ENCODE measurements at places on chromosomes 7 and 10.

- H3K4me1 ChIP-seq, result peaks cover 58% of the 10 kb centered on the region
- H3K36me3 ChIP-seq, result peaks cover 3% of the 10 kb centered on the region
- DNase-seq, result peak; percentile 47
- no peak overlapping the region for H3K27ac ChIP-seq
These were observed 36.1 kb downstream of the UBTD1 start for GRCh38 chr10:97534746-97535367.

DNA sequence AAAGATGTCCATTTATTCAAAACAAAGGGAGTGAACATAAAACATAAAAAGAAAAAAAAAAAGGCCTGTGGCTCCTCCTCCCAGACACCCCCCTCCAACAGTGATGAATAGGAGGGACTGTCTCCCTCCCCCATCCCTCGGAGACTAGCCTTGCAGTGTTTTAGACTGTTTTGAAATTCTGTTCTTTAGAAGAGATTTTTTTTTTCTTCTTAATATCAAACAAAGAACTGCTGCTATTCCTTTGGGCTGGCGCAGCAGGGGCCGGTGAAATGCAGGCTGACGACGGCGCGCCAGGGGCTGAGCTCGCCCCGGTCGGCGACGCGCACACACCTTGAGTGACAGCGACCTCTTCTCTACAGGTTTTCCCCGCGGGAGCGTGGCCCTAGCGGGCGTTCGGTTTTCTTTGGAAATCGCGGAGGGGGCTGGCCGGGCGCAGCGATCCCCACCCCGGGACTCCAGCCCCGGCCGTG lies at the start of gene LANCL2:
LANCL2 (plus strand) TSS at position 133 of the 470 bp plus-strand sequence. CDS start 689 bp downstream, outside the sequence.
- H3K27ac ChIP-seq, result peak within 1 kb of the TSS; percentile 100
- H3K36me3 ChIP-seq, result peaks cover 9% of the 10 kb centered on the region
- peak within 1 kb of the TSS; percentile 93 for H3K4me3 ChIP-seq
- DNase-seq, result peak; percentile 60
- H3K4me1 ChIP-seq, result peaks cover 17% of the 10 kb centered on the region

DNA sequence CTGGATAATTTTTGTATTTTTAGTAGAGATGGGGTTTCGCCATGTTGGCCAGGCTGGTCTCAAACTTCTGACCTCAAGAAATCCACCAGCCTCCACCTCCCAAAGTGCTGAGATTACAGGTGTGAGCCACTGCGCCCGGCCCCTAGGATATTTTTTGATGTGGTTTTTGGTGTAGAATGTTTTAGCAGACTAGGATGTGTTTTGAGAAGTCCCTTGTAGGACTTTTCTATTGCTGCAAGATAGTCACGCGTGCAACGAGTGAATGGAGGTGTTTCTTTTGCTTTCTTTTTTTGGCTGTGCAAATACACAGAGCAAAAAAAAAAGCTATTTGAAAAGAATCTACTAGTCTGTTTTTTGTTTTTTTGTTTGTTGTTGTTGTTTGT lies 29.8 kb upstream of the KLF6 start:
- peaks cover 23% of the 10 kb centered on the region for H3K4me1 ChIP-seq
- peaks cover 4% of the 10 kb centered on the region for H3K27me3 ChIP-seq
- H3K27ac ChIP-seq, result no peak overlapping the region
- H3K4me3 ChIP-seq, result no peak overlapping the region

DNA sequence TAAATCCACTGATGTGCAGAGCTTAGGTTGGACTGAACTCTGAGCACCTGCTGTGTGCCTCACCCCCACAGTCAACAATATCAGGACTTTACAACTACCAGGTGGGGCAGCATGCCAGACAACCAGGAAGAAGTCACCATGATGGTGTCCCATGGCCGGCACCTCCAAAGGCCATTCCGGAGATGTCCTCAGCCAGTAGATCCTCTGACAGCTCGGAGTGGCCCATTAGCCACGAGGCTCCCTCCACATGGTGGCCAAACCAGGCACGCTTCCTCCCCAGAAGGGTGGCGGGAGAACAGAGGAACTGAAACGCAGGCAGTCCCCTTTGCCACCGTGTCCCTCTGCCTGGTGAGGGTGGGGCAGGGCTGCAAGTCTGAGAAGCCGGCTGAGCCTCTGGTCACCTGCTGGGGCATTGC lies 390.0 kb downstream of the TNS3 start:
- no peaks in the 10 kb centered on the region for H3K36me3 ChIP-seq
- no peak overlapping the region for H3K4me3 ChIP-seq
- H3K27me3 ChIP-seq, result peaks cover 18% of the 10 kb centered on the region
- no peak for DNase-seq
- H3K4me1 ChIP-seq, result peaks cover 6% of the 10 kb centered on the region

GRCh38 chr10:49139846-49140195 lies 6.0 kb upstream of the FAM170B start:
- H3K4me3 ChIP-seq, result no peak overlapping the region
- DNase-seq, result no peak
- H3K27me3 ChIP-seq, result peaks cover 9% of the 10 kb centered on the region
- H3K27ac ChIP-seq, result no peak overlapping the region
- no peaks in the 10 kb centered on the region for H3K36me3 ChIP-seq

DNA sequence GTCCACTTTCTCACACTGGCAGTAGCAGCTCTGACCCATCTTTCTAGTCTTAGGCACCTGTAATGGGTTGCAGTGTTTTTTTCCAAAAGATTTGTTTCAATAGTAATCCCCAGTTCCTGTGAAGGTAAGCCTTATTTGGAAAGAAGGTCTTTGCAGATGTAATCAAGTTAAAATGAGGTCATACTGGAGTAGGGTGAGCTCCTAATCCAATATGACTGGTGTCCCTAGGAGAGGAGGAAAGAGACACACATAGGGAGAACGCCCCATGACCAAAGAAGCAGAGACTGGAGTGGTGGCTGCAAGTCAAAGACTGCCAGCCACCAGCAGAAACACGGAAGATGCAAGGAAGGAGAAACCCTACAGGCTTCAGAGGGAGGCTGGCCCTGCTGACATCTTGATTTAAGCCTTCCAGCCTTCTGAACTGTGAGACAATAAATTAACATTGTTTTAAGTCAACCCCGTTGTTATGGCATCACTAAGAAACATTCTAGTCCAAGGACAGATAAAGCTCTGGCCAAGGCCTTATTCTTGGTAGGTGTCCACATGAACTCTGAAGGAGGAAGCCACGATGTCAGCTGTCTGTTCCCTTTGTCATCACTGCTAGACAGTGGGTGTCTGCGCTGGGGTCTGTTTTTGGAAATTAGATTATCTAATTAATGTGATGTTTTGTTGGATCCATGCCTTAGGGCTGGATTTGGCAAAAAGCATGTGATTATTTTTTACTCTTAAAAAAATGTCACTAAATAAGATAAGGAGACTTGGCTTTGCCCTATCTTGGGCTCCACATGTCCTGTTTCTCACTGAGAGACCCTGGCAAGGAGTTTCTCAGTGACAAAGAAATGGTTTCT lies 214.9 kb downstream of the KCNMA1 start:
- H3K4me1 ChIP-seq, result peaks cover 22% of the 10 kb centered on the region
- no peaks in the 10 kb centered on the region for H3K36me3 ChIP-seq
- DNase-seq, result no peak
- H3K4me3 ChIP-seq, result no peak overlapping the region
- peaks cover 18% of the 10 kb centered on the region for H3K27me3 ChIP-seq

DNA sequence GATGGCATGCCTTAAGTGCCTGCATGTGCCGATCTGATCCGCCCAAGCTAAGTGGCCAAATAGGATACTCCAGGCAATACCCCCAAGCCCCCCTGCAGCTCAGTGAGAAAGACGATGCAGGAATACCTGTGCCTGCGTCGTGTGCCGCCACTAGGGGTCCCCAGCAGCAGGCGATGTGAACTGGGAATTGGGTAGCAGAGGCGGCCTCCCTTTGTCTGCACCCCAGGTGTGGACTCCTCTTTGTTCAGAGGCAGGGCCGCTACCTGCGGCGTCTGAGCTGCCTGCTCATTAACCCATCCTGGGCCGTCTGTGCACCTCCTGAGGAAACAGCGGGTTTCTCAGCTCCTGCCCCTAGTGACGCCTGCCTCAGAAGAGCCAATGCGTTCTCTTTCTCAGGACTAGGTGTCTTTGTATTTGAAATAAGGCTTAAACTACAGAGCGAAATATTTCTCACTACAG lies 4.8 kb upstream of the CHN2 start:
- H3K27ac ChIP-seq, result no peak overlapping the region
- H3K4me3 ChIP-seq, result no peak overlapping the region
- H3K4me1 ChIP-seq, result peaks cover 21% of the 10 kb centered on the region
- no peaks in the 10 kb centered on the region for H3K36me3 ChIP-seq

- H3K36me3 ChIP-seq, result peaks cover 2% of the 10 kb centered on the region
- peak; percentile 54 for DNase-seq
- H3K4me3 ChIP-seq, result peak overlapping the region; percentile 78
- H3K27me3 ChIP-seq, result peaks cover 29% of the 10 kb centered on the region
- H3K27ac ChIP-seq, result no peak overlapping the region
- peaks cover 57% of the 10 kb centered on the region for H3K4me1 ChIP-seq
These were observed 83.5 kb upstream of the SLF2 start for GRCh38 chr10:100829097-100829870.

- peaks cover 59% of the 10 kb centered on the region for H3K27me3 ChIP-seq
- H3K27ac ChIP-seq, result no peak overlapping the region
- H3K36me3 ChIP-seq, result no peaks in the 10 kb centered on the region
- peak overlapping the region; percentile 90 for H3K4me3 ChIP-seq
These were observed 931 bp downstream of the PAPSS2 start for GRCh38 chr10:87660484-87661133.

DNA sequence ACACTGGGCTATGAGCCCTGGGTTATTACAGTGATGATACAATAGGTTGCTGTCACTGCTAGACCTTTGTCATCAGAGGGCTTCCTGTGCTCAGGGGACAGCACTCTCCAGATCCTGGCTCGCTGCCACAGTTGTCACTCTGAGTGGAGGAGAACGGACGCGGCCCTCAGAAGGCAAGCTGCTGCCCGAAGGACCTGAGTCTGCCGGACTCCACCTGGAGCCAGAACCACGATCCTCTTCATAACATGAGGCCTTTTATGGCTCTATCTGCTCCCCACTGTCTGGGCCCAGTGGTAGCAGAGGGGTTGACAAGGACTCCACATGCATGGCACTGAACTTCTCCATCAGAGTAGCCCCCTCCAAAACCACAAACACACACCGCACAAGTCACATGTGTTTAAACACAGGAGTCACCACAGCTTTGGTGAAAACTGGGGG lies 94.7 kb upstream of the EFCAB10 start:
- H3K36me3 ChIP-seq, result no peaks in the 10 kb centered on the region
- H3K27me3 ChIP-seq, result no peaks in the 10 kb centered on the region
- H3K4me1 ChIP-seq, result peaks cover 15% of the 10 kb centered on the region
- no peak overlapping the region for H3K4me3 ChIP-seq
- no peak overlapping the region for H3K27ac ChIP-seq

- no peak overlapping the region for H3K4me3 ChIP-seq
- peaks cover 10% of the 10 kb centered on the region for H3K4me1 ChIP-seq
- H3K36me3 ChIP-seq, result no peaks in the 10 kb centered on the region
- no peak overlapping the region for H3K27ac ChIP-seq
- no peaks in the 10 kb centered on the region for H3K27me3 ChIP-seq
These were observed 29.9 kb upstream of the HNRNPH3 start for GRCh38 chr10:68301790-68302502.

- DNase-seq, result no peak
- H3K4me1 ChIP-seq, result peaks cover 80% of the 10 kb centered on the region
- peaks cover 6% of the 10 kb centered on the region for H3K36me3 ChIP-seq
- peaks cover 11% of the 10 kb centered on the region for H3K27me3 ChIP-seq
- H3K4me3 ChIP-seq, result no peak overlapping the region
These were observed 224.5 kb downstream of the LRMDA start for GRCh38 chr10:75655791-75656451.

- no peak overlapping the region for H3K4me3 ChIP-seq
- H3K4me1 ChIP-seq, result peaks cover 22% of the 10 kb centered on the region
- peaks cover 2% of the 10 kb centered on the region for H3K27me3 ChIP-seq
- no peak overlapping the region for H3K27ac ChIP-seq
These were observed 58.5 kb upstream of the IGFBP3 start for GRCh38 chr7:45979275-45980180.

DNA sequence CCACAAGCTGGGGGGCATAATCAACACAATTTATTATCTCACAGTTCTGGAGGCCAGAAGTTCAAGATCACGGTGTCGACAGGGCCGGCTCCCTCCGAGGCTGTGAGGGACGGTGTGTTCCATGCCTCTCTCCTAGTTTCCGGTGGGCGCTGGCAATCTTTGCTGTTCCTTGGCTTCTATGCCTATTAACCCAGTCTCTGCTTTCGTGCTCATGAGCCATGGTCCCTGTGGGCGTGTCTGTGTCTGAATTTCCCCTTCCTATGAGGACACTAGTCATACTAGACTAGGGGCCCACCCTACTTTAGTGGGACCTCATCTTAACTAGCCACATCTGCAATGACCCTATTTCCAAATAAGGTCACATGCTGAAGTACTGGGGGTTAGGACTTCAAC lies 29.4 kb downstream of the HIPK2 start:
- peaks cover 66% of the 10 kb centered on the region for H3K4me1 ChIP-seq
- H3K36me3 ChIP-seq, result peaks cover 14% of the 10 kb centered on the region
- H3K27ac ChIP-seq, result no peak overlapping the region
- no peaks in the 10 kb centered on the region for H3K27me3 ChIP-seq

DNA sequence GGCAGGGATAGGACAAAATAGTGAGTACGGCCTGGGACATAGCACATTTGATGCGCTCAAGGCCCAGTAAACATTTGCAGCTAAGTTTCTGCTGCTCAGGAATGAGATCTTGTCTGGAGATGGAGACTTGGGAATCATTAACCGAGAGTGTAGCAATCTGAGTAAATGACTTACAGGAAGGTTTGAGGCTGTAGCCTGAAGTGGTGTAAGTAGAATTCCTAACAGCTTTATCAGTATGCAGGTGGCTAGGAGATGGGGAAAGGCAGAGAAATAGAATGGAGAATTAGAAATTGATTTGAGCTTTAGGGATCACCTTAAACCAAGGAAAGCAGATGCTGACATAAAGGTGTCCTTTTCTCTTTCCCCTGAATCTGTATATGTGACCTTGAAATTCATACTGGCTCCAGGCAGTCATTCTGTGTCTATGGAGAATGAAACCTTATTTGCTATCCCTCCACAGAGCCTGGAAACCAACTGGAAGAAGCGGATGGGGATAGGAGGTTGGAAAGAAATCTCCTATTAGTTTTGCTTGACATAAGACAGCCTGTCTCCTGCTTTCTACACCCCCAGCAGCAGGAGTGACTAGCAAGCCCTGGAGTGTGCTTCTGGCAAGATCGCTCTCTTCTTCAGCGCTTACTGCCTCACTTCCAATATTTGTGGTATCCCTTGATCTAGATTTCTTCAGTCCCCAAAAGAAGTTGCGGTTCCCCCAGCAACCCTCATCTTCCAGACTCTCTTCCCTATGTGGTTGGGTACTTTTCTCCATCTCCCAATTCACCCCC lies 6.4 kb upstream of the PON2 start:
- peak overlapping the region; percentile 62 for H3K27ac ChIP-seq
- no peaks in the 10 kb centered on the region for H3K36me3 ChIP-seq
- peaks cover 27% of the 10 kb centered on the region for H3K4me1 ChIP-seq
- DNase-seq, result no peak
- peaks cover 5% of the 10 kb centered on the region for H3K27me3 ChIP-seq
- H3K4me3 ChIP-seq, result no peak overlapping the region

GRCh38 chr7:123120286-123120685 lies 79.5 kb downstream of the SLC13A1 start:
- no peaks in the 10 kb centered on the region for H3K4me1 ChIP-seq
- no peak overlapping the region for H3K27ac ChIP-seq
- DNase-seq, result no peak
- H3K4me3 ChIP-seq, result no peak overlapping the region
- H3K36me3 ChIP-seq, result no peaks in the 10 kb centered on the region

All from nephron progenitor cell (in vitro differentiated cells).